Hematopoietic multipotent progenitor cell treated with erythropoietin and hydrocortisone succinate and interleukin-3 and kit ligand, for 4 days (in vitro differentiated cells): ENCODE measurements at places on chromosomes 2 and 18.

- no peak for DNase-seq
These were observed 35.9 kb upstream of the PDCL3 start for GRCh38 chr2:100526868-100527267.

GRCh38 chr2:45170191-45171135 is 161.2 kb upstream of the SIX2 start:
- peak; percentile 17 for DNase-seq

DNA sequence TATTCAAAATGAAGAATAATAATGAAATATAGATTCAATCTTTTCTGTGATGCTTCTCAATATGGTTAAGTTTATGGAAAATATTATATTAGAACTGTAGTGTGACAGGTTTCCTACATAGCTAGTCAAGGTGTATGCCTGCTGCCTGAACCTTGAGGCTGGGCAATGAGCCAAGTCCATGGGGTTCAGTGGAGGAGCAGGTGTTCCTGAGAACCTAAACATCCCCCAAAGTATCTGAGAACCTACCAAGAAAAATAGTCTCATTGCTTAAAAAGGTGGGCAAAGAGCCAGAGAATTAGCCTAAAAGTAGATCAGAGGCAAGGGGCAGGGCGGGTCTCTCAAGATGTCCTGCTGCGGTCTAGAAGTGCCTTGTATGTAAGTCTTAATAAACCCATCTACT is 185.9 kb upstream of the SPHKAP start:
- no peak for DNase-seq

DNA sequence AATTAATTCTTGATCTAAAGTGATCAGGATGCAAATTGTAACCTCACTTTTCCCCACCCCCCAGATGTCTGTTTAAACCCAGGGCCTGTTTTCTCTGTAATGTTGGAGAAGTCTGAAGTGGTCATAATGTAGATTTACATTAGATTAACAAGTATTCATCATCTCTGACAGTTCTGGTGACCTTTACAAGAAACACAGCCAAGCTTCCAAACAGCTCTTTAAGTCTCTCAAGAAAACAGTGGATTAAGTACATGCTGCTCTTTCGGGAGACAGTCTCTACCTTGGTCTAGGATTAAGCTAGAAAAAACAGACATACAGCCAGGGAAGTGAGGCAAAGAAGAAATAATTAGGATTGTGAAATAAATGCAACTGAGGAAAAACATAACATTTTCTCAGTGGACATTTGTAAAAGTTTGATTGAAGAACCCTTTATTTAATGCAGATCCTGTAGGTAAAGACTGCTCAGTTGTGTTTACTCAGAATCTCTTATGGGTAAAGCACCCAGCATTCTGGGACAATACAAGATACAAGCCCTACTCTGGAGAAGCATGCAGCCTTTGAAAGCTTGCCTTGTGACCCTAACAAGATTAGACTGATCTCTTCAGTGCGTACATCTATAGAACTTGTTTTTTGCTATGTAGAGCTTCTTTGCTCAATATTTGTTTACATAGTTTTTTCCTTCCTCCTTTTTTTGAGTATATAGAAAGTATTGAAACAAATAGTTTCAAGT is 203.9 kb downstream of the PHLPP1 start:
- no peak for DNase-seq

- no peak for DNase-seq
These were observed 111.0 kb downstream of the ERBB4 start for GRCh38 chr2:212427638-212428037.

DNA sequence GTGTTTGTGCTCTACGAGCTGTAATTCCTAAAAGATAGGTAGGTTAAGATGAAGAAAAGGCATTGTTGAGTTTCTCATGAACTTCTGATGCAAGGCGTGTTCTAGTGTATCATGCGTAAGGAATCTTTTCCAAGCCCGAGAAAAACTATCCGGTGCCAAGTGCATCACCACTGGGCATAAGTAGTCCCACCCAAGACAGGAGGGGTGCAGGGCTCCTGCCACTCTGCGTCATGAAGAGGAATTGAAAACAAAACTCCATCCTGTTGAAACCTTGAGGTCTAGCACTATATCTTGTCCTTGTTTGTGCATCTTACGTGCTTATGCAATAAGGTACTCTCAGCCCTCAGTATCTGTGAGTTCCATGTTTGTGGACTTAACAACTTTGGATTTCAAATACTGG is 45.7 kb downstream of the RAB31 start:
- DNase-seq, result no peak

DNA sequence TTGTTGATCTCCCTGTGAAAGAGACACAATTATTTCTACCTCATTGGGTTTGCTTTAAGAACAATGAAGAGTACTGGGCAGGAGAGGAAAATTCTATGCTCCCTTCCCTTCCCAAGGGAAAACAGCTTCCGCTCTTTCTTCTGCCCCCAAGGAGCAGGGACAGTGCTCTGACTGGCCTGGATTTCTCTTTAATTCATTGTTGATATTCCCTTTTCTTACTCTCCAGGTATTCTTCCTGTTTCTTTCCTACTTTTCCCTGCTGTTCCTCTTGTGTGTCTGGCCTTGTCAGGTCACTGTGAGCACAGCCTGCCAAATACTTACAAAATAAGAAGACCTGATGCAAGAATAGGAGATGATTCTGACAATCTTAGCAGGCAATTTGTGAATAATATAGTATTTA is 49.6 kb upstream of the SPAG16 start:
- no peak for DNase-seq

GRCh38 chr2:68940369-68940768 is 12.3 kb downstream of the GKN2 start:
- DNase-seq, result no peak

DNA sequence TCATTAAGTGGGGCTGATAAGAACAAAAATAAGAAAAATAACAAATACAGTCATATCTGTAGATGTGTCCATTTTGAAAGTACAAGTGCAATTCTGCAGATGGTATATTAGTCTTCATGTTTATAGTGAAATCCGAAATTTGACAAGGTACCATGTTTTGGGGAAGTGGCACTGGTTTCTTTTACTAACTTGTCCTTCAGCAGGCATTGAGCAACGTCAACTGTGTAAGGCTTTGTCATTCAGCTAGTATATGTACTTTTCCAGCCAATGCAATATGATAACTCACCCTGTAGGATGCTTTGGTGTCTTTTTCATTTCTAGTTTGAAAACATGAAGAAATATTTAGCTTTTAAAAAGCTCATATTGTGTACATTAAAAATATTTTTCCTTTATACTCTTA is 139.9 kb downstream of the MCFD2 start:
- DNase-seq, result peak; percentile 32

DNA sequence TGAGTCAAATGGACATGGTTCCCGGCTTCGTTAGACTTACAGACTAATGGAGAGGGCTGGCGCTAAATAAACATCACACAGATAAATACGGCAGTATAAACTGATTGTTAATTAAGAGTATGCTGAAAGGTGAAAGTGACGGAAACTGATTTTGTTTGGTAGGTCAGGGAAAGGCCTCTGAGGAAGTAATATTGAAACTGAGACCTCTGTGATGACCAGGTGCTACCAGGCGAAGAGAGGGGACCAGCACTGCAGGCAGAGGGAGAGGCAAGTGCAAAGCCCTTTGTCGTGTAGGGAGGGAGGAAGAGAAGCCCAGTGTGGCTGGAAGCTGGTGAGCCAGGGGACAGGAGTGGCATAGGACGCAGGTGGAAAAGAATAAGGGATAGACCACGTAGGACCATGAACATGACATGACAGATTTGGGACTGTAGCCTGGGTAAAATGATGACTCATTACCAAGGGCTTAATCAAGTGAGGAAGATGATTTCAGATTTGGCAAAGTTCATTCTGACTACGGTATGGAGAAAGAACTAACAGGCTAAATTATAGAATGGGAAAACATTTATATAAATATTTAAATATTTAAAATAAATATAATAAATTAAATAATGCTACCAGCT is 433.1 kb downstream of the NCKAP5 start:
- no peak for DNase-seq

GRCh38 chr18:46768166-46768921 is 11.5 kb upstream of the ST8SIA5 start:
- DNase-seq, result no peak

GRCh38 chr18:79519751-79520477 is 124.2 kb downstream of the NFATC1 start:
- DNase-seq, result peak; percentile 97

- peak; percentile 88 for DNase-seq
These were observed 252.6 kb downstream of the AGAP1 start for GRCh38 chr2:235746257-235746934.

DNA sequence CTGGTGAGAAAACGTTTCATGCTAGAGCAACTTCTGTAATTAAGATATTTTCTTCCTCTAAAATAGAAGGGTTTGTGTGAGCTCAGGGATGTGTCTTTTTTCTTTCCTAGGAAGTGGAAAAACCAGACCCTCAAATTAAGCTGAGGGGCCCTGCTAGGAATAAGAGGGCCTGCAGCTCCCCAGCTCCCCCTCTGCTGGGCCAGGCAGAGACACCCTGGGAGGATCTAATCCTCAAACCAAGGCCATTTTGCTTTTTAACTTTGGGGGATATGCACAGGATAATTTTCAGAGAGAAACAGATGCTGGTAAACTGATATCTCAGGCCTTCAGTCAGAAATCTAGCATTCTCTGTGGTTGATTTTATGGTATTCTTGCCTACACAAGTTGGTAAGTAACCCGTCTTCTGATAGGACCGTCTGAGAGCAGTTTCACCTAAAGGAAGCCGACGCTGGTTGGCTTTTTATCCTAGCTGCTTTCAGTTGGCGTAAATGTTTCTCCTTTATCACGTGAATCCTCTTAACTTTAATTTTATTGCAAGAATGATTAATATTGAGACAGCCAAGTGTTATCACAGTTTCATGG is 34.8 kb downstream of the SNTG2 start:
- no peak for DNase-seq

DNA sequence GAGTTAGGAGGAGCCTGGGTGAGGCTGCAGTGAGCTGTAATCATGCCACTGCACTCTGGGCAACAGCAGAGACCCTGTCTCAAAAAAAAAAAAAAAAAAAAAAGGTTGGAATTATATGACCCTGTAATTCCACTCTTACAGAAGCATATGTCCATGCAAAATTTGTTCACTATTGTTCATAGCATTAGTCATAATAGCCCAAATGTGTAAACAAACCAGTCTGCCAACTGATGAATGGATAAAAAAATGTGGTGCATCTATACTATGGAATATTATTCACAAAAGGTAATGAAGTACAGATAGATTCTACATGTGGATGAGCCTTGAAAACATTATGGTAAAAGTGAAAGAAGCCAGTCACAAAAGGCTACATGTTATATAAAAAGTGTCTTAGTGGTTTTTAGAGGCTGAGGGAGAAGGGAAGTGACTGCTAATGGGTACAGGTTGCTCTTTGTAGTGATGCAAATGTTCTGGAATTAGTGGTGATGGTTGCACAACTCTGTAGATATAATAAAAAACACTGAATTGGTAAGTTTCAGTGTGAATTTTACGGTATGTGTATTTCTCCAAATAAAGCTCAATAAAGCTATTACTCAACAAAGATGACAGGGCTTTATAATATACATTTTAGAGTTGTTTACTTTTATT is 9.4 kb downstream of the COA5 start:
- no peak for DNase-seq

GRCh38 chr2:84788498-84788897 is 92.4 kb downstream of the TRABD2A start:
- no peak for DNase-seq

DNA sequence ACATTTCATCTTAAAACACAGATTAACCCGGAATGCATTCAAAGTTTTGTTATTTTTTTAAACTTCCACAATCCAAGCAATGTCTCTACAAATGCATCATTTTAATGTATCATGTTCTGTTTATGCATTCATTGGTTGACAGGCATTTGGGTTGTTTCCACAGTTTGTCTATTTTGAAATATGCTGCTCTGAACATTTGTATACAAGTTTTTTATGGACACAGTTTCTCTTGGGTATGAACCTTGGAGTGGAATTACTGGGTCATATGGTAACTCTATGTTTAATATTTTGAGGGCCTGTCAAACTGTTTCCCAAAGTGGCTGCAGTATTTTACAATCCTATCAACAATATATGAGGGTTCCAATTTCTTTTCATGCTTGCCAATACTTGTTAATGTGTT is 57.3 kb downstream of the GULP1 start:
- DNase-seq, result no peak
